ENCODE measurements at places on chromosomes 3 and 15.

DNA sequence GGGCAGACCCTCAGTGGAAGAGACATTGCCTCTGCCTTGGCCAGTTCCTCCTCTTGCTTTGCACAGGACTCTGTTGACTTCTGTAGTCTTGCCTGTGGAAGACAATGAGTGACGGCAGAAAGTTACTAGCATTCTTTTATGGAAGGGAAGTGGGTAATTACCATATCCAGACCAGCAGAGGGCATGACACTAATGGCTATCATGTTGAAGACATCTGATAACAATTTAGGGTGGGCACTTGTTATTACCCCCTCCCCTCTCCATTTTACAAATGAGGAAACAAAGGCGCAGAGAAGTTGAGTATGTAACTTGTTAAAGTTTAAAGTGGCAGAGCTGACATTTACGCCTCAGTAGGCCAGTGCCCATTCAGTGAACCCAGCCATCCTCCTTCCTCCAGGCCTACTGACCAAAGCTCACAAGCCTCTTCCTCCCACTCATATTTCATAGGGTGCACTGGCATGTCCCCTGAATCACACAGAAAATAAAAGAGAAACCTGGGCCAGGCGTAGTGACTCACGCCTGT is 48.2 kb upstream of the FMN1 start:
- DNase-seq: peak; percentile 66

DNA sequence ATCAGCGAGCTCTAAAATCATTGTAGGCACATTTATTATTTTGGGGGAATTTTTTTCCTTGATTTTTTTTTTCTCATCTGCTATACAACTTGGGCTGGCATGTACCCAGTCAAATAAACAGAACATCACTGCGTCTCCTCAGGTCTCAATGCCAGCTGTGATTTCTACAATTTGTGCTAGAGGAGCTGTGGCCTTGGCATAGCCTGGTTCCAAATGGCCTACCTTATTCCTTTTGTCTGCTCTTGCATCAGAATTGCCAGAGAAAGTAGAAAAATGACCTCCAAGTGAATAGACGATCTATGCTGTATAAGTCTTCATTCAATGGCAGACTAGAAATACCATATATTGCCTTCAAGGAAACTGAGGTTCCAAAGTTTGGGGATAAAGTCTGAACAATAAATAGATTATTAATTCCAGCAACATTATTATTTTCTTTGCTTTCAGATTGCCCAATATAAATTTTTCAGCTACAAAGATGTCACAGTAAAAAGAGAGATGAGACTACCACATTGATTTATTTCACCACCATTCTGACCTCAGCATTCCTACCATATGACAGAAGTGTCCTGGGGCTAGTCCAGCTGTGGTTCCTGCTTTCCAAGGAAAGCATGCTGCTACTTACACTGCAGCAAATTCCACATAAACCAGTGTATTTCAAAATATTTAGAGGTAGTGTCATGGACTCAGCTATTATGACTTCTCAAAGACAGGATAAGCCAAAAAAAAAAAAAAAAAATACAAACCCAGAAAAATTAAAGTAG is 493.9 kb upstream of the ZNF385D start:
- peak; percentile 91 for DNase-seq

- DNase-seq: peak; percentile 71
Observed at GRCh38 chr3:159616234-159616825, 372.3 kb upstream of the IL12A start.

DNA sequence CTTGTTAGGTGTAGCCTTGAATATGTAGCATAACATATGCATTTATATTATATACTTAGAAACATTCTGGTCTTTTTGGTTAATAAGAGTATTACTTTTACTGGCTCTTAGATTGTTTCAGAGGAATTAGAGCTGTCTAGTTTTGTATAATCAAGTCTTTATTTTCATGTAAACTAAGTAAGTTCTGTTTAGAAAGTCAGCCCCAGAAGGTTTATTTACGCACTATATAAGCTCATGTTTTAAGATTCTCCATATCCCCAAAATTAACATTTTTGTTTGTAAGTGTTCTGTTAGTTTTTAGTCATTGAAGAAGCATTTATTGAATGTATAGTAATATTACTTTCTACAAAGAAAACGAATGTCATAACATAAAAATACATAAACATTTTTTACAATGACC is 158.1 kb downstream of the HCN4 start:
- no peak for DNase-seq

DNA sequence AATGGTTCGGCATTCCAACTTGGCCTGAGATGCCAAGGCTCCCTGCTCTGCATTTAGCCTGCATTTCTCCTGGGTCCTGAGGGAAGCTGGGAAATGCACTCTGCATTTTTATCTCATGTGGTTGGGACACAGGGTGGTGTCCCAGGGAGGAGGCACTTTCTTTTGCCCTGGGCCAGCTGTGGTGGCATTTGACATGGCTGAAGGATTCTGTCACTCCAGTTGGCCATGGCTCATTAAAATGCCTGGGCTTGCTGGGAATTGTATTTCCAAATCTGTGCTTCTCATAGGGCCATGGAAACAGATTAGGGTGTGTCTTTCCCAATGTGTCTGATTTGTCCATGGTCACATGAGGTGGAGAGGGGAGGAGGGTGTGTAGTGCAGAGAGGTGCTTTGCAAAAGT is 128.3 kb upstream of the RGMA start:
- no peak for DNase-seq

DNA sequence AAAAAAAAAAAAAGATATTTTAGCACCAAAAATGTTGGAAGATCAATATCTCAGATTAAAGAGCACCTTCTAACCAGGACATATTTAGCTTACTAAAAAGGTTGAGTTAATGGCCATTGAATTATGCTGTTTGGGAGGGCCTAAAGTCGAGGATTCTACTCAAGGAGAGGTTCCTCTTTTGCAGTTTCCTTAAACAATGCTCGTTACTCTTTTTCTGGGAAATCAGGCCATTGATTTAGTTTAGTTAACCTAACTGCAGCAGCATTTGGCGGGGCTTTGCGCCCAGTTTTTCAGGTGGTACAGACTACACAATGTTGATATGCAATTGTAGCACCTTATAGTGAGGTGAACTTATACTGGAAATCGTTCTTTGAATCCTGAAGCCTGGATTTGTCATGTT is 6.8 kb downstream of the ABHD2 start:
- DNase-seq: no peak

GRCh38 chr15:53716909-53717876 is 42.3 kb downstream of the WDR72 start:
- DNase-seq: no peak

DNA sequence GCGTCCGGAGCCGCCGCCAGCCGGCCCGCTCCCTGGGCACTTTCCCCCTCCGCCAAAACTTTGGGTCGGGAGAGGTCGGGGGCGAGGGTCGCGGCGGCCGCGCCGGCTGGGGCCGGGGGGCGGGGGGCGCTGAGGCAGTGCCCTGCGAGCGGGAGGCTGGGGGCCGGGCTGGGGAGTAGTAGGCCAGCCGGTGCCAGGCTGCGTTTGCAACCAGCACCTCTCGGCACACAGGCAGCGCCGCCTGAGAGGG is 452 bp downstream of the BBX start:
- no peak for DNase-seq

- no peak for DNase-seq
Observed at GRCh38 chr3:36172699-36173098, 207.6 kb upstream of the STAC start.

DNA sequence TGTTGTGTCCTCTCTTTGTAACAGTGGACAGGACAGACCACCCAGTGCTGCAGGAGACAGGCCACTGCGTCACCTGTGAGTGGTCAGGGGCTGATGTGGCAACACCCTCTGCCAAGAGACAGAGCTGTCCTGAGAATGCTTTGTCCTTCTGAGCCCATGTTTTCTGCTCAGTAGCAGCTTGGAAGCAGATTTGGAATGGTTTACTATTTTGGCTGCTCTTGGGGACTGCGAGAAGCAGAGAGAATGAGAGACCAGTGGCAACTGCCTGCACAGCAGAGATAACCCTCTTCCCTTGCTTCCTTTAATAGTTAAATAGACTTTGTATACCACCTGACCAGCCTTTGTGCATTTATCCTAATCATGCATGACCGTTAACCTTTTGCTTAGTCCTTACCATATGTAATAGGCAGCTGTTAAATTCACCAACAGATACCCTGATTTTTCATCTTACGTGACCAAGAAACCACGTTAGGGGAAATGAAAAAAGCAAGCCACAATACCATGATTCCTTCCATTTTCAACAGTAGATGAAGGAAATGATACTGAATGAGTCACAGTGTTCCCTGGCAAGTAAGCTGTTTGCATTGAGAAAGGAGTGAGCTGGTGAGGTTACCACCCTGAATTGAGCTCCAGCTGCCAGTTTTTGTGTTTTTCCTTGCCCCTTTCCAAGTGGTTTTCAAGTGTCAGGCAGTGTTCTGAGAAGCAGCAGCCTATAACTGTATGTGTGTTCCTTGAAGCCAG is 35.5 kb downstream of the B3GALNT1 start:
- peak; percentile 58 for DNase-seq

DNA sequence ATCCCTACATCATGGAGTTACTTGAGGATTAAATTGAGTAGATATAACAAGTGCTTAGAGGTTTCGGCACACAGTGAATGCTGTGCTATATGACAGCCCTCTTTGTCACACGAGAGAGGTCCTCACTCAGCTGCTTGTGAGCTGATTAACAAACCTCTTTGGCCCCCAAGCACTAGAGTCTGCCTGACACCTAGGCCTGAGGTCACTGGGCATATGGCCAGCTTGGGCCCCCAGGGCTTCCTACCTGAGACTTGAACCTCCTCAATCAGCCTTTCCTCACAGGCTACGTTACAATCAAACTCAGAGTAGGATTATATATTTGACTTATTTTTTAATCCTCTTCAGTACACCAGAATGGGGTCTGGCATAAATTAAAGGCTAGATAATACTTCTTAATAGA is 88.8 kb downstream of the WDR72 start:
- no peak for DNase-seq

- DNase-seq: no peak
Observed at GRCh38 chr3:53712817-53713388, 133.3 kb downstream of the CHDH start.

DNA sequence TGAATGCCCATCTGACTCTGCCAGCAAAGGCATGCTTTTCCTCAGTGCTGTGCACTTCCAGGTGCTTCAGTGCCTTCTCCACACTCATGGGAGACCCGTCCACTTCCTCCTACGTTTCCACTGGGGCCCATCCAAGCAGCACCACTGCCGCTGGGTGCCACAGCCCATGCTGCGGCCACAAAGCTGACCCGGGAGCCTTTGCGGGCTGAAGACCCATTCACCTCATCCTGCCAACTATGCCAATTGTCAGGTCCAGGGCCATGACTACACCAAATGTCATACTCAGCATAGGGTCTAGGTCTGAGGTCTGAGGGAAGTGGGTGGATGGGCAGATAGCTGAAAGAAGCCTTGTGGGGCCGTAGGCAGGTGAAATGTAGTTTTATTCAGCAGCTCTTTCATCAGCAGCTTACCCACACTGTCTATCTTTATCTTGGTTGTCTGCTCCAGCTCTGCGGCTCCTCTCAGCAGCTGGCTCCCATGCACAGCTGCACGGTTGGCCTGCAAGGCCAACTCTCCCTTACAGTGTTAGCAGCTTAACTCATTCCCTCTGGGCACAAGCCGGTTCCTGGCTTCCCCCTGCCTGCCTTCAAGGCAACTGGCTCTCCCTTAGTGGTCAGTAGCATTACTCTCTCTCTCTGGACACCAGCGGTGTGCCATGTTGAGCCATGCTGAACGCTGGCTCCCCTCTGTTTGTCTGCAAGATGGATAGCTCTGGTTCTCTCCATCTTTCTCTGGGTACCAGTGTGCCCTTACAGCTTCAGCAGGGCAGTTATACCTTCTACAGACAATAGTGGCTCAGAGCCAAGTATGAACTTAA is 63.7 kb upstream of the SIAH2 start:
- DNase-seq: no peak

- DNase-seq: no peak
Observed at GRCh38 chr15:58471348-58471747, 39.6 kb downstream of the LIPC start.

- no peak for DNase-seq
Observed at GRCh38 chr15:99961011-99961441, 227.8 kb upstream of the LYSMD4 start.

- DNase-seq: peak; percentile 30
Observed at GRCh38 chr3:50195501-50196252, 4.3 kb downstream of the GNAT1 start.

DNA sequence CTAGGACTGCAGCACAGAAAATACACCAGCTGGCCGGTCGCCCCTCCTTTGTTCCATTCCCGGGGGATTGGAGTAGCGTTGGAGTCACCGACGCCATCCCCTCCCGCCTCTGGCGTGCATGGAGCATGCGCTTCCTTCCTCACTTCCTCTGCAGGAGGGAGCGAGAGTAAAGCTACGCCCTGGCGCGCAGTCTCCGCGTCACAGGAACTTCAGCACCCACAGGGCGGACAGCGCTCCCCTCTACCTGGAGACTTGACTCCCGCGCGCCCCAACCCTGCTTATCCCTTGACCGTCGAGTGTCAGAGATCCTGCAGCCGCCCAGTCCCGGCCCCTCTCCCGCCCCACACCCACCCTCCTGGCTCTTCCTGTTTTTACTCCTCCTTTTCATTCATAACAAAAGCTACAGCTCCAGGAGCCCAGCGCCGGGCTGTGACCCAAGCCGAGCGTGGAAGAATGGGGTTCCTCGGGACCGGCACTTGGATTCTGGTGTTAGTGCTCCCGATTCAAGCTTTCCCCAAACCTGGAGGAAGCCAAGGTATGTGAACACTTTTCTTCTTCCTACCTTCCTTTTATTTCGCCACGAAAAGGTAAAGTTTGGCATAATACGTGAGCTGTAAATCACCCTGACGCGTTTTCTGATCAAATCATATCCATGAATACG is at the start of gene SCG3:
SCG3 (plus strand) TSS at position 201 of the 661 bp plus-strand sequence; CDS start at position 454, 253 bp downstream.
- DNase-seq: peak; percentile 32

- DNase-seq: no peak
Observed at GRCh38 chr15:91975241-91975978, 121.9 kb downstream of the SLCO3A1 start.

DNA sequence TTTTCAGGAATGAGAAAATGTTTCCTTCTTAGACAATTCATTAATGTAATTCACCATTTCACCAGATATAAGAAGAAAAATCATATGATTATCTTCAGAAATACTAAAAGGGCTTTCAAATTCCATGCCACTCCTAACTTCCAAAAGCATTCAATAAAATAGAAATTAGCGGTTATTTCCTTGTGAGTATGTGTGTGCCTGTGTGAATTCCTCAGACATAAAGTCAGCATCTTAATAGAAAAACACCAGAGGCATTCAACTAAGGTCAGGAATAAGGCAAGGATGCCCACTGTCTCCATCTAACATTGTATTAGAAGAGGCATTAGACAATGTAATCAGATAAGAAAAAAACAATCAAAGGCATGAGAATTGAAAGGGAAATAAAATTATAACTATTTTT is 88.4 kb downstream of the PLCH1 start:
- DNase-seq: no peak

- peak; percentile 75 for DNase-seq
Observed at GRCh38 chr15:37880009-37880834, 54.2 kb upstream of the TMCO5A start.

DNA sequence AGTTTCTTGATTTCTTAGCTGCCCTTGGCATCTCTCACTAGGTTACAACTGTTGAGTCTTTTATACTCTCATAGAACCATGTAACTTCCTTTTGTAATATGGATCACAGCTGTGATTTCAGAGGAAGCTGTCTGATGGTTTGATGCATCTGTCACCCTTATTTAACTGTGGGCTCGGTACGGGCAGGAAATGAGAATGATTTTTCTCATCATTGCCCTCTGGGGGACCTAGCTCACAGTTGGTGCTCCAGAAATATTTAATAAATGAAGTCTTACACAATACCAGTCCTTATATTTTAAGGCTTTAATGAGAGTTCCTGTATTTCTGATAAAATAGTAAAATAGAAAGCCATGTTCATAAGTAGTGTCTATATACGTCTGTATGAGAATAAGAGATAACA is 151.2 kb downstream of the EBLN2 start:
- no peak for DNase-seq

Measured in EL (cell line).